Gastrocnemius medialis (tissue), 4 donors: ENCODE measurements at places on chromosomes 3 and 15.
A peak's percentile ranks its signal among the peaks of the same experiment; 100 is the strongest.

DNA sequence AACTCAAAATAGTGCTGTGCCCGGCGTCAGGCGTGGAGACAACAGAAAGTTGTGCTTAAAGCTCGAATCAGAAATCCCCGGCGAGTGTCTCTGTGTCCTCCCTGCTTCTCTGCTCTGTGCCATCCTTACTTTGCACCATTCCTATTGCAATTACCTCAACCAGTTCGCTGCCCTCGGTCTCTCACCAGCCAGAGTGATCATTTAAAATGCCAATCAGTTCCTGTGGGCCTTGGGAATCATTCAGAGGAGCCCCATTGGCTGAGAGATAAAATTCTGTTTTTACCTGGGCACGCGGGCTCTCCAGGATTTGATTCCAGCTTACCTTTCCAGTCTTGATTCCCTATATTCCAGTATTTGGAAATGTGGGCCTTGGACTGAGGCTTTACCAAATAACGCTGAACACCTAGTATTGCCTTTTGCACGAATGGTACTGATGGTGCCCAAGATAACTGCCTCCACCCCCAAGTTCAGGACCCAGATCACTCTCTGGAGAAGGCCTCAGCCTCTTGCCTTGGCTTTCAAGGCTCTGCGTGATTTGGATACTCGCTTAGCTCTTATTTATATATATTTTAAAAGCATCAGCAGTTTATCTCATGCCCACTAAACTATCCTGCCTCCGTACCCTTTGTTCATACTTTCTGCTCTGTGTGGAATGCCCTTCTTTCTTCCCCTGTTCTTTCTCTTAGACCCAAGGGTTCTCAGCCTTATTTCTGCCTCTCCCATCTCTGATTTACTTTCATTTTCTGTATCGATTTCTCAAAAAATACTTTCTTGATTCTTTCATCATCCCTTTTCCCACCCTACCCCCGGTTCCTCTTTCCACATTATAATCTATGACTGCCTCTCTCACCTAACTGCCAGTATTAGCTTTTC, 863 bp downstream of the PSMA4 start:
- DNase-seq: no peak

DNA sequence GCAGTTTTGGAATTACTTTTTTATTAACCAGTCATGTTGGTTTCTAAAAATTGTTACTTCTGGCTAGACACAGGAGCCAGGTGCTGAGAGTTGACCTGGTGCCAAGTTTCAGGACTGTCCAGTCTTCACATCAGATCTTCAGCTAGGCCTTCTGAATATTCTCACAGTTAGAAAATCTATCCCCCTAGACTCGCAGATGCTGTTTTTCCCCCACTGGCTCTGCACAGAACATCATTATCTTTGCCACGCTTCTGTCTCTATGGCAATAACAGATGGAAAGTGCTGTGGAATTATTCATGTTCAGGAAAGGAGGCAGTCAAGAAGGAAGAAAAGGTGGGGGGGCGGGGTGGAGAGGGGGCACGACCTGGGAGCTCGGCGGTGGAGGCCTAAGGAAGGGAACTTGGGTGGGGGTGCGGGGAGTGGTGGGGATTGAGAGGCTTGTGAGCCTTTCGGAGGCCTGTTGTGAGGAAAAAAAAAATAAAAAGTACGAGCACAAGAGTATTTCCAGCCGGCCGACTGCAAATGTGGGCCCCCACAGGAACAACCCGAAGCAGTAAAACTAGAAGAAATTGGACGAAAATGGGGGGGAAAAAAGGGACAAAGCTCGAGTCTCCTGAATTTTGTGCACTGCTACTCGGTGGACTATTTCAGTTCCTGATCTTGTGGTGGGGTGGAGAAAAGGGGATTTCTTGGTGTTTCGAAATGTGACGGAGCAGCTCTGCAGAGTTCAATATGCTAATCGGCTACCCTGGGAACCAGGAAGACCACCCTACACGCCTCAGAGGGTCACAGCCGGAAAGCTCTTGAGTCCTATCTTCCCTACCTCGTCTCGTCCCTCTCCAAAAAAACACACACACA, 1.5 kb upstream of the SKIL start:
- DNase-seq: peak; percentile 25

GRCh38 chr15:62457100-62457499, 292.0 kb upstream of the C2CD4B start:
- DNase-seq: no peak

DNA sequence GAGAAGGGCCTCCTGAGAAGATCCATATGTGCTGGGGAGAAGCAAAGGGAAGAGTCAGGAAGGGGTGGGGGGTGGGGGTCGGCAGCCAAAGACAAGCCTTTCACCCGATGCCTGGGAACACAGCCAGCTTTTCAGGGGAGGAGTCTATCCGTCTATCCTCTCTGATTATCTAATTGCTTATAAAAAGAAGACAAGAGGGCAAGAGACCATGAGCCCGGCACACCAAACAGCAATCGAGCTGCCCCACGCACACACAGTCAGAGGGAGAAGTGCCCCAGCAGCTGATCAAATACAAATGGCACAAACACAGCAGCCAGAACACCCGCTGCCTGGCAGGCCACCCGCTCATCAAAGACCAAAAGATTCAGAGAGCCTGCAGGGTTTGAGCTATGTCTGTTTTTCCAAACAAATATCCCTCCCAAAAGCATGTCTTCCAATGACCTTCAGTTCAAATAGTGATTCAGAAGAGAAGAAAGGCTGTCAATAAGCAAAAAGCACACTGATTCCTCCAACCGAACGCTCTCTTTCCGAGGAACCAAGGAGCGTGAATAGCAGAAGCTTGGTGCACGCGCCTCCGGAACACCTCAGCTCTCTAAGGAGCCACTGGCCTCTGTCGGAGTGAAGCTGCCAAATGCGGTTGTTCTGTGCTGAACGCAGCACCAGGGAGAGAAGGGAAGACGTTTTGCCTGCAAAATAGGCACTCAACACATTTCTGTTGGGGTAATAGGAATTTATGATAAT, 419.2 kb downstream of the OCA2 start:
- DNase-seq: no peak

GRCh38 chr3:100578646-100579045, 30.8 kb upstream of the ADGRG7 start:
- DNase-seq: no peak
